ENCODE measurements at places on chromosomes 13 and 19.

DNA sequence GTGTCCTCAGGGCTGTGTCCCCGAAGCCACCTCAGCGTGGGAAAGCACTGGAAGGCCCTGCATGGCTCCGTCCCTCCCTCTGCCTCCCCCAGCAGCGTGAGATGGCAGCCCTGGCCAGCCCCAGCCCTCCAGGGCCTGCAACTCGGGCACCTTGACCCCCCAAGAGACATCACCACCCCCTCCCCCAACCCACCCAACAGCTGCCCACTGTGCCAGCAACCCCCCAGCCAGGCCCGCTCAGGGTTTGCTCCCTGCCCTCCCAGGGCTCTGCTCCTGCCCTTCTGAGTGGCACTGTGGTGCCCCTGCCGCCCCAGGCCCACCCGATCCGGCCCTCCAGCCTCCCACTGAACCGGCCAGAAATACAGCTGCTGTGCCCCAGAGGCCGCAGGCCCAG is 1.5 kb upstream of the ASPDH start:
- DNase-seq, result no peak

DNA sequence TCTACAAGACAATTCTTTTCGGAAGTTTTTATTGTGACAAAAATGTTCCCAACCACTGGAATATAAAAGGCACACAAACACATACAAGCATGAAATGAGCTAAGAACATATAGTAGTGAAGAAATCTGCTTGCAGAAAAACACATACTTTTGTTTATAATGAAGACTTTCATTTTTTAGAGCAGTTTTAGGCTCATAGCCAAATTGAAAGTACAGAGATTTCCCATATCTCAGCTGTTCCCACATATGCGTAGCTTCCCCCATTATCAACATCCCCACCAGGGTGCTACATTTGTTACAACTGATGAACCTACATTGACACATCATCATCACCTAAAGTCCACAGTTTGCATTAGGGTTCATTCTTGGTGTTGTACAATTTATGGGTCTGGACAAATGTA is 249.4 kb downstream of the KCTD12 start:
- no peak for DNase-seq

- DNase-seq, result no peak
These were observed 18.4 kb downstream of the CYTH2 start for GRCh38 chr19:48487544-48487943.

DNA sequence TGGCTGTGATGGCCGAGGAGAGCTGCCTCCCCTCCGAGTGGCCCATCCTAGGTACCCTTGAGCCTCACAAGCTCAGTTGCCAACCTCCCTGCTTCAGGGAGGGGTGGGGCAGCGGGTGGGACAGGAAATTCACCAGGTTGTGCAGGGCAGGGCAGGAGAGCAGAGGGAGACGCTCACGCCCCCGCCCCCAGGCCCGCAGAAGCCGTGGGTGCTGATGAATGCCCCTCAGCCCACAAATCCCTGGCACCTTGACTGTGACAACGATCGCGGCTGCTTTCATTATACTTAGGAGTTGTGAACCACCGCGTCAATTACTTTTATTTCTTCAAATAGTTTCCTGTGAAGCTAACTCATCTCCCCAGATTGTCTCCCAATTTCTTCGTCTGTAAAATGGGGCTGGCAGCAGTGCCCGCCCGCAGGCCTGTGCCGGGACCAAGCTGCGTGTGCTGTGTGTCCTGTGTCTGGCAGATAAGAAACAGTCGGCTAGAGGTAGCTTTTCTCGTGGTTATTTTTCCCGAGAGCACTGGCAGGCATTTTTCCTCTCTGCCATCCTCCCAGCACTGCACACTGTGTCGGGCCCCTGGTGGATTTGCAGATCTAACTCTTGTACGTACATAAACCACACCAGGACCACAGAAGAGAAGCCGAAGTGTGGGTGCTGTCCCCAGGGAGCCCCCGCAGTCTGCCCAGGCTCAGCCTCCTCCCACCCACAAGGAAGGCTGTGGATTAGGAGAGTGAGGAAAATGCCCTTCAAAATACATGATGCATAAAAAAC is 7.9 kb upstream of the RASA3 start:
- DNase-seq, result no peak

- DNase-seq, result no peak
These were observed 4.7 kb upstream of the CACTIN start for GRCh38 chr19:3631053-3631861.

DNA sequence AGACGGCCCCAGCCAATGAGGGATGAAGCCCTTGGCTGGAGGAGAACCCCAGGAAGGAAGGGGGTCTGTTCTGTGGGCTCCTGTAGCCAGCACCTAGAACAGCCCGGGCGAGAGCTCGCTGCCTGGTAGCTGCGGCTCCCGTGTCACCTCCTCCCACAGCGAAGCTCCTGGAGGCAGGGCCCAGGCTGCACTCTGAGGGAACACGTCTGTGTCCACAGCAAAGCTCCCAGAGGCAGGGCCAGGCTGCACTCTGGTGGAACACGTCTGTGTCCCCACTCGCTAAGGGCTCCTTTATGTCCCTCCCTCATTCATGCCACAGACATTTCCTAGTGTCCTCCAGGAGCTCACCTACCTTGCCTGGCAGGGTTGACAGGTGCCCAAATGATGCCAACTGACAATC is 8.4 kb downstream of the TRAPPC6A start:
- no peak for DNase-seq

DNA sequence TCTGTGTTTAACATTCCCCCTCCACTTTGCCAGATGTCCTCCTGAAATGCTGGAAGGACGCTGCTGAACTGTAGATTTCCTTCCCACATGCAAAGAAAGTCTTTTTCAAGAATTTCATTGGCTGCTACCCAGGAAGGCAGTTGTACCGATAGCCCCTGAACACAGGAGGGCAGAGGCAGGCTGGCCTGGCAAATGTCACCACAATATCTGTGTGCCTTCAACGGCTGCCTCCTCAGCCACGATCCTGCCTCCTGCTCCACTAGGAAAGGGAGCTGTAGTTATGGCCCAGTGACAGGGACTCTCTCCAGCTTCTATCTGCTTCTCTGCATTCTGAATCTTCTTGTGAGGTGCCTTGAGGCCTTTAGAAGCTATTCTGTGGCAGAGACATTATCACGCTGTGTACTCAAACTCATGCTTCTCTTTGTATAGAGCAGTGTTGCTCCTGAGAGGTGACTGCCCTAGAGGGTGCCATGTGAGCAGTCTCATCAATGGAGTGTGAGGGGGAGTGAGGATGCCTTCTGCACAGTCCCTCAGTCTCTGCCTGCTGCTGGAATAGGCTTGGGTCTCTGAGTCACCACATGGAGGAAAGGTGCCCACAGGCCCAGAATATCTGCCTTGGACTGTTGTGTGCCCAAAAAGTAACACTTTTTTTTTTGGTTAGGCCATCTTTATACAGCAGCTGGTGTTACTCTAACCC is 279.8 kb downstream of the DNAJC15 start:
- DNase-seq, result no peak

GRCh38 chr13:92830821-92831220 is 395.8 kb upstream of the GPC6 start:
- no peak for DNase-seq

DNA sequence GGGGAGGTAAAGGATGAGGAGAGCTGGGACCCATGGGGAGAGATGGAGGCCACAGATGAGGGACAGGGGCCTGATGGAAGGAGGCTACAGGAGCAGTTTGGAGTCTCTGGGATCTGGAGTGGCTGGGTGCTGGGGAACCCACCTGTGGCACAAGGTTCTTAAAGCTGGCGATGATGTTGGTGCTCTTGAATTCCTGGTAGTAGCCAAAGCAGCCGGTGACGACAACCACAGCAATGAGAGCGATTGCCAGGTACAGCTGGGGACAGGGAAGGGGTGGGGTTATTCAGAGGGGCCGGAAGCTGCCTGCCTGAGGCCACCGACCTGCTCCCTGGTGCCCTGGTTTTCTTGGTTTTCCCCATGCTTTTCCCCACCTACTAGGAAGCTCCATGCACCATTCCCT is 2.8 kb downstream of the ATP4A start:
- DNase-seq, result no peak

GRCh38 chr19:11843722-11844121 is 4.8 kb upstream of the ZNF439 start:
- no peak for DNase-seq

GRCh38 chr13:59277106-59277505 is 886.6 kb downstream of the DIAPH3 start:
- no peak for DNase-seq

DNA sequence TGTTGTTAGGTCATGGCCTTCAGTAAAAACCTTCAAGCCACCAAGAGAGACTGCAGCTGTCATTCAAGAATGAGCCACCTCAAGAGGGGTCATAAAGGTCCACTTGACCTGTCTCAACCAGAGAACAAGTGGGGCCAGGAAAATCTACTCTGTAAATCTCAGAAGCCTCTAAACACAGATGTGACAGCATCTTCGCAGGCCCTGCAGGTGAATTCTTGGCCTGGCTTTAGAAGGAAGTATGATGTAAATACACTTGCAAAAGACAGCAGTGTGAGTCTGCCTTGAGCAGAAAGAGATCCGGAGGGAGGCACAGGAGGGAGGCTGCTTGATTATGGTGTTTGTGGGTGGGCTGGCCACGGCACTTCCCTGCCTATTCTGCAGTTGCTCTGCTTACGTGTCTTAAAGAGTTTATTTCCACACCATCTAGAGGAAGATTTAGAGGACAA is 1082.9 kb downstream of the UQCRFS1 start:
- no peak for DNase-seq

DNA sequence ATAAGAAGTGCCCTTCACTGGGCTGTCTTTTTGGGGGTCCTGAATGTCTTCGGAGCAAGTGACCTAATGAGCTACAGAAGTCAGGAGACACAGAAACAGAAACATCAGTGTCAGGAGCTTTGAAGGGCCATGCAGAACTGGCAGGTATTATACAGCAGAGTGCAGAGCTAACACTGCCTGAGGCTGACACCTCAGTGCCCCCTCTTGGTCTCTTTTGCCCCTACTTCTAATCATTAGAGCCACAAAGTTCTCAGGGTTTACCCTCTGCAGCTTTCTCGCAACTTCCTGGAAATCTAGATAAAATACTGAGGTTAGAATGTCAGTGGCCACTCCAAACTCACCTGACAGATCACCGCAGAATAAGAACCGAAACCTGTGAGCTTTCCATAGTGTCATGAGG is 172.7 kb downstream of the B3GLCT start:
- DNase-seq, result no peak

All from Right ventricle myocardium inferior (tissue), 1 donor.